ENCODE measurements at places on chromosomes 6 and 20.

DNA sequence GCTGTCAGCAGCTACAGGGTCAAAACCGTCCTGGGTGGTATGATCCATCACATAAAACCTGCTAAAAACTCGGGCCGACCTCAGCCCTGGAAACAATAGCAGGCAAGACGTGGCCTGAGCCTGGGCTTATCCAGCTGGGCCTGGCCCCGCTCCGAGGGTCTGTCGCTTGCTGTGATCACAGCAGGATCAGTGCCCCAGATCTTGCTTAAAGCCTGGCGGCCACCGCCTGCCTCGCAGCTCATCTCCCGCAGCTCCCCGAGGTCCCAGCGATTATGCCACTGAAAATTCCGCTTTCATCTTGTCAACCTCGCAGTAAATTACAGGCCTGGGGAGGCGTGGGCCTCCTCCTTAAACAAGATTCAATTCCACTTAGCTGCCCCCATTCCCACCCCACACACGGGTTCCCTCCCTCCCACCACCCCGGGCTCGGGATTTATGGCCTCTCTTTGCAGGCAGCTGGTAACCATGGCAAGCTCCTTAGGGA is 40.1 kb downstream of the CDH22 start:
- no peak for DNase-seq

- no peak for DNase-seq
These were observed 55.1 kb downstream of the STAU1 start for GRCh38 chr20:49132995-49133478.

DNA sequence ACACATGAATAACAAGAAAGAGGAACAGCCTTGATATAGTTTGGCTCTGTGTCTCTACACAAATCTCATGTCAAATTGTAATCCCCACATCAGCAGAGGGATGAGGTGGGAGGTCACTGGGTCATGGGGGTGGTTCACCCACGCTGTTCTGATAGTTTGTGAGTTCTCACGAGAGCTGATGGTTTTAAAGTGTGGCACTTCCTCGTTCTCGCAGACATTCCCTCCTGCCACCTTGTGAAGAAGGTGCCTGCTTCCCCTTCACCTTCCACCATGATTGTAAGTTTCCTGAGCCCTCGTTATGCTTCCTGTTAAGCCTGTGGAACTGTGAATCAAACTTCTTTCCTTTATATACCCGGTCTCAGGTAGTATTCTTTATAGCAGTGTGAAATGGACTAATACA is 13.1 kb downstream of the SRPK1 start:
- no peak for DNase-seq

DNA sequence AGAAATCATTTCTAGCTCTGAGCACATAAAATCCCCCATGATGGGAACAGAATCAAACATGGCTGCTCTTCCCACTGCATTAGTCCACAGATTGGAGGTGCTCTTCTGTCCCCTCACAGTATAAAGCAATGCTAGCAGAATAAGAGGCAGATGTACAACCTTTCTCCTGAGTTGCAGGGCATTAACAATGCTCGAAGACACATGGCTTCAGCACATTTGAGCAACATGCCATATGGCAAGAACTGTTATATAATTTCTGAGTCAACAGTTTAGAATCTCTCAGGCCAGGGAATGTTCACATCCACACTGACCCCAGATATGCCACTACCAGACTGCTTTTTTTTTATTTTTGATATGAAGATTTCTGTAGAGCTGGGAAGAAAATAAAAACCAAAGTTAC is 119.6 kb downstream of the KIF13A start:
- DNase-seq, result no peak

GRCh38 chr6:43667245-43668150 is 20.1 kb downstream of the MRPS18A start:
- DNase-seq, result peak; percentile 82

DNA sequence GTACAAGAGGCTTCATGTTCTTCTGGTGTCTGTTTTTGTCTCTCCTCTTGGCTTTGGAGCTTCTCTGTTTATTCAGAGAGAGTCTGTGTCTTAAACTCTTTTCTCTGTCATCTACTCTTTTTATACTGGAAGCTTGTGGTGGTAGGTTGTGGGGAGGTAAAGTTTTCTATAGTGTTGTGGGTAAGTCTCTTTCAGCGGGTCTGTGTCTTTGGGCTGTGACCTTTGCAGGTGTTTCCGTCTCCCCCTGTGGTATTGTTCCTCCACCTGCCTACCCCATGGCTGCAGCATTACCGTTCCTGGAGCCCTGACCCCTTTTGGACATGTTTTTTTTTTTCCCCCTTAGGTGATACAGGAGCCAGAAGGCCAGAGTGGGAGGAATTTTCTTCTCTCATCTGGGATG is 37.9 kb upstream of the FERMT1 start:
- DNase-seq, result no peak

DNA sequence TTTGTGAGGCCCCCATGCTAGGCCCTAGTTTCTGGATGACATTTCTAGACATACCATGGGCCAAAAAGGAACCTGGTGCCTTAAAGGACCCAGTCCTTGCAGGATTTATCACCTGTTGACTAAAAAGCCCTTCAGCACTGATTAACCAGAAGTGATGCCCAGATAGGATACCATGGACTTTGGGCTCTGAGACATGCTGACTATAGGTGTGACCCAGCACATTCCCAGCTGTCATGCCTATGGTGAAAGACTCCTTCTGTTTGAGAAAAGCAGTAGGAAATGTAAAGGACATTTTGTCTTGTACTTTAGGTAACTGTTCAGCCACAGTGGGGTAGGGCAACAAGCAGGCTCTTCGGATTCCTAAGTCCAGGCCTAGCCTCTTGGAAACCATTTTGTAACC is 724.2 kb downstream of the CD109 start:
- no peak for DNase-seq

GRCh38 chr20:24368253-24368652 is 101.2 kb upstream of the SYNDIG1 start:
- no peak for DNase-seq

DNA sequence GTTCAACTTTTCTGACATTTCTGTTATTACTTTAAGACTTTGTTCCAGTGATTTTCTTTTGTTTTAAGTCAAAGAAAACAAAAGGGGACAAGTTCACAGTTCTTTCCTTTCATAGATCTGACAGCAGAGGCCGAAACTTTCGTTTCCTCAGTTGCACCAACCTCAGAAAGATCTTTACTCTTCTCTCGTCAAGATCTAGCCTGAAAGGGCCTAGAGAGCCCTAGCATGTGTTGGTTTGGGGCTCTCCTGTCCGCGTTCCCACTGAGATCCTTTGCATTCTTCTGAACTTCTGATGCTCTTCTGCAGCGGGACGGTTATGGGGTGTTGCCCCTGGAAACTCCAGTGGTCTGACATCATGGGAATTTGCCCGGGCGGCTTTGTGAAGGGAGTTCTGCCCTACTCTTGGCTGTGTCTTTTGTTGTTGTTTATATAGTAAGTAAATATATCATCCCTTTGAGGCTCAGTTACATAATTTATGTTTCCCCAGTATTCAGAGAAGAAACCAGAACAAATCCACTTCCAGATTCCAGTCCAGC is 129.1 kb downstream of the SASH1 start:
- DNase-seq, result no peak

- DNase-seq, result no peak
These were observed 112.8 kb downstream of the DACT2 start for GRCh38 chr6:168206661-168207274.

GRCh38 chr6:141510803-141511202 is 621.9 kb upstream of the GJE1 start:
- DNase-seq, result no peak

DNA sequence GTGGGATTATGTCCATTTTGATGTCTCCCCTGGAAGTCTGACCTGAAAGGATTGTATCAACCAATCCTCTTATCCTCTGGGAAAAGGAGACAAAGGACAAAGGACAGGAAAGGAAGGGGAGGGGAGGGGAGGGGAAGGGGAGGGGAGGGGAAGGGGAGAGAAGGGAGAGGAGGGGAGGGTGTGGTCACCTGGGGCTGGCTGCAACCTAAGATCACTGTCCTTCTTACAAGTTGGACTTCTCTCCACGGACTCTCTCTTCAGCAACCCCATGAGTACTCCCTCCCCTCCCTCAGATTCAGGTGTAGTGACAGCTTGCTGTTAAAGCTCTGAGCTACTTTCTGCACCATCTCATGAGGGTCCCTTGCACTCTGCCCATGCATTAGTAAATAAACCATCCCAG is 58.9 kb upstream of the KLHL31 start:
- DNase-seq, result no peak

- no peak for DNase-seq
These were observed 9.4 kb upstream of the POPDC3 start for GRCh38 chr6:105189026-105189820.

DNA sequence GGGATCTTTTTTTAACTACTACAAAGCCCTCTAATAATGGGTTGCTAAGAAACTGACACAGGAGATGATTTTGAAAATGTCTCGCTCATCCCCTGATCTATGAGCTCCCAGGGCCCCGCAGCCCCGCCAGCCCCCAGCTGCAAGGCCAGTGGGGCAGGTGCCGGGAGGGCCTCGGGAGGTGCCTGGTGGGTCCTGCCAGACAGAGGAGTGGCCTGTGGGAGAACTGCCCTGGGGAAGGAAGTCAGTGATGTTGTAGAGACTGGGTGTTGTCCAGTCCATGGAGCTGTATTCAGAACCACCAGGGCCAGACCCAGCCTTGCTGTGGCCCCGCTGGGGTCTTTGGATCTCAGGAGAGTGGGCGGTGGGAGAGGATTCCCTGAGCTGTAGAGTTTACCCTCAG is 258.7 kb downstream of the TAF4 start:
- DNase-seq, result no peak

DNA sequence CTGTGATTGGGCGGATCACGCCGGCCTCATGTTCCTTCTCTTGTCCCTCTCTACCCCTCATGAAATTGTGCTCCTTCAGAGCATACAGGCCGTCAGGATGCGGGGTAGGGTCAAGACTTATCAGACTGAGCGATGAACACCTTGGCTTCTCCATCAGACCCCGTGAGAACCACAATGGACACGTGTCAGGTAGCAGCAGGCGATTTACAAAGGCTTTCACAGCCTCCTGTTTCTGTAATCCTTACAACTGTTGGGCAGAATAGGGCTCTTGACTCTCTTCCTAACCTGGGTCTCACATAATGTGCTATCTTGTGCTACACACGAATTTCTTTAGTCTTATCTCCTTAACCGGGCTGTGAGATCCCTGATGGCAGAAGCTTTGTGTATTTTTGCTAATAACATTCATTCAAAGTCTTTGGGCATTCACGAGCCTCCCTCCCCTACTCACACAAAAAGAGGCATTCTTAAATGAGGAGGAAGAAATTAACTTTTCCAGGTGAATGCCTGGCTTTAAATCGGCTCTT is 122.9 kb upstream of the SLC22A23 start:
- DNase-seq, result no peak

GRCh38 chr6:170200458-170200891 is 90.4 kb downstream of the DLL1 start:
- no peak for DNase-seq

DNA sequence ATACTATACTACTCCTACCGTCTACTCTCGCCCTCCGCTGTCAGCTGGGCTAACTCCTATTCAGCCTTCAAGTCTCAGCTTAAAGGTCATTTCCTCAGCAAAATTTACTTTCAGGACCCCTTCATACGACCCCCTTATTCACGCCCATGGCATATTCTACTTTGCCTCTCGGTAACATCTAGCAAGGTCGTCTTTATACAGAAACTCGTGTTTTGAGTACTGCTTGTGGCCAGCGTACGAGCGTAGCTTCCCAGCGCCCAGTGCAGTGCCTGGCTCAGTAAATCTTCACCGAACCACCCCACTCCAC is 546 bp downstream of the CRNKL1 start:
- DNase-seq, result no peak

- DNase-seq, result no peak
These were observed 229.5 kb upstream of the DTNBP1 start for GRCh38 chr6:15892369-15892768.

GRCh38 chr20:45318386-45318939 is 10.4 kb upstream of the MATN4 start:
- DNase-seq, result no peak

DNA sequence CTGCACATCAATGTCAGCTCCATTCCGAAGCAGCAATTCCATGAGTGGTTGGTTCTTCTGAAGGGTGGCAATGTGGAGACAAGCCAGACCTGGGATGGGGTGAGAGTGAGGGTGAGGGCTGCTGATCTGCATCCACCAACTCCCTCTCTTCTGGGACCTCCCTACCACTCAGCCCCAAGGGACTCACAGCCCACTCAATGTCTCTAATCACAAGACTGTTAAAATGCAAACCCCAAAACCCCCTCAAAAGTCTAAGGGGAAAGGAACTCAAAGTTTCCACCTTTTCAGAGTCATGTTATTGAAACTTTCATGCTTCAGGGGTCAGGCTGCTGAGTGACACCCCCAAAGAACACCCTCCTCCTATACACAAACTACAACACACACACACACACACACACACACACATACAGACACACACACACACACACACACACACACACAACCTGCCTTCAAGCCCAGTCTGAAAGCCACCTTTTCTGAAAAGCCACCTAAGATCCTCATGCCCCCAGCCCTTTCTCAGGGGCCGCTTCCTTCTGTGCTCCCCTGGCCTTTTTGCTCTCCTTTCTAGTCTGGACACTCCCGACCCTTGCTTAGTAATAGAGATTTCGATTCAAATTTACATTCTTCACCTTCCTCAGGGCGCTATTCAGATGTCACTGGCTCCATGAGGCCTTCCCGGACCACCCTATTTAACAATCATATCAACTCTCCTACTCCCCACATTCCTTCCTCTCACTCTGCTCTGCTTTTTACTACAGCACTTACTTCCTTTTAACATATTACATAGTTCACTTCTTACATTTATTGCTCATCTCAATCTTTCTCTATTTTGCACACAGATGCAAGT is 3.3 kb upstream of the SLC35B2 start:
- no peak for DNase-seq

DNA sequence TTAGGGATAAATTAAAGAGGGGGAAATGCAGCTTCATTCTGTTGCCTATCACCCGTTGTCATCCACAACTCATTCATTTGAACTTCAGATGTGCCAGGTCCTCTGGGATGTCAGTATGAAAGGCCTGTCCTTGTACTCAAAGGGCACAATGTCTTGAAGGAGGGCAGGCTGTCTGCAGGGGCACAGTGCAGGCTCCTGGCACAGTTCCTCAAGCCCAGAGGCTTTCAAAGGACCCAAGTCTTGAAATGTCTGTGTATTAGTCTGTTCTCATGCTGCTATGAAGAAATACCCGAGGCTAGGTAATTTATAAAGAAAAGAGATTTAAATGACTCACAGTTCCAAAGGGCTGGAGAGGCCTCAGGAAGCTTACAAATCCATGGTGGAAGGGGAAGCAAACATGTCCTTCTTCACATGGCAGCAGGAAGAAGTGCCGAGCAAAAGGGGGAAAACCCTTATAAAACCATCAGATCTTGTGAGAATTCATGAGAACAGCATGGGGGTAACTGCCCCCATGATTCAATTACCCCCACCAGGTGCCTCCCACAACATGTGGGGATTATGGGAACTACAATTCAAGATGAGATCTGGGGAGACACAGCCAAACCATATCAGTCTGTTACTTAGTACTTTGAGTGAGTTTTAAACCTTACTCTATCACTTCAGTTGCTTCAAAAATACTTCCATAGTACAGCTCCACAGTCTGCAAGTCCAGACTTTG is 9.4 kb downstream of the SNX9 start:
- no peak for DNase-seq
